ENCODE measurements at places on chromosomes 7 and 10.

DNA sequence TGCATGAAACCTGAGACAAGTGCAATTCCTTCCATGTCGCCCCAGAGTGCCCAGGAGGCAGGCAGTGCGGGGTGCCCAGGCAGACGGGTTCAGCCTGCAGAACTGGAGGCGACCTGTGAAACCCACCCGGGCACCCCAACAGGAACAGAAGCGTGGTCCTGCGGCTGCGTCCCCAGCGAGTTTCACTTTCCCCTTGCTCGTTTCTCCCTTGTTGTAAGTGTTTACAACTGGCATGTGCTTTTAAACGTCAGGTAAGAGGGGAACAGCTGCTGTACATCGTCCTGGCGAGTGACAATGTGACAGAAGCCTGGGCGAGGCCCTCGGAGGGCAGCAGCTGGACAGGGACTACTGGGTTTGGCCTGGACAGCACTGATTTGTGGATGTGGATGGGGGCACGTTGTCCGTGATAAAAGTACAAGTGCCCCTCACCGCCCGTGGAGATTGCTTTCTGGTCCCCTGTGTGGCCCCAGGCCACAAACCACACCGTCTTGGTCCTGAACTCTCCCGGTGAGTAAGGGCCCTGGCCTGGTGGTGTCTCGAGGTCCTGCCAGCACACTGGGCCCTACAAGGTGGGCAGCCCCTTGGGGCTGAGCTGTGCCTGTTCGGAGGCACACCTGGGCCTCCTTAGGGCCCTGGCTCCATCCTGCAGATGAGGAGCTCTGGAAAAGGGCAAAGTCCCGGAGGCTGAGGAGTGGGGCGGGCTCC, 4.0 kb downstream of the VENTX start:
- DNase-seq = no peak

- no peak for DNase-seq
Measured at GRCh38 chr10:25294032-25294926, 119.5 kb downstream of the GPR158 start.

- DNase-seq = no peak
Measured at GRCh38 chr10:28873540-28873939, 196.2 kb downstream of the BAMBI start.

DNA sequence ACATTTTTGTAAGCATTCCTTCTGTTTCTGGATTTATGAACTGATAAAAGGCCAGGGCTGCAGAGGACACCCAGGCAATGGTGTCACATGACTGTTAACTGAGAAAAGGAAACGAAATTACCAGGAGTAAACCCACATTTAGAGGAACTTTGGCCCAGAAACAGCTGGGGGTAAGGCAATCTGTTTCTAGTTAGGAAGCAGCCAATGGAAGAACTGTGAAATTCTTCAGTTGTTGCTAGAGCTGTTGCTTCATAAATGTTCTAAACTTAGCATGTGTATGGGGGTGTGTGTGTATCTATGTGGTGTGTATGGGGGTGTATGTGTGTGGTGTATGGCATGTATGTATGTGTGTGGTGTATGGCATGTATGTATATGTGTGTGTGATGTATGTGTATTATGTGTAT, 11.8 kb upstream of the PDCD4 start:
- DNase-seq = peak; percentile 86

DNA sequence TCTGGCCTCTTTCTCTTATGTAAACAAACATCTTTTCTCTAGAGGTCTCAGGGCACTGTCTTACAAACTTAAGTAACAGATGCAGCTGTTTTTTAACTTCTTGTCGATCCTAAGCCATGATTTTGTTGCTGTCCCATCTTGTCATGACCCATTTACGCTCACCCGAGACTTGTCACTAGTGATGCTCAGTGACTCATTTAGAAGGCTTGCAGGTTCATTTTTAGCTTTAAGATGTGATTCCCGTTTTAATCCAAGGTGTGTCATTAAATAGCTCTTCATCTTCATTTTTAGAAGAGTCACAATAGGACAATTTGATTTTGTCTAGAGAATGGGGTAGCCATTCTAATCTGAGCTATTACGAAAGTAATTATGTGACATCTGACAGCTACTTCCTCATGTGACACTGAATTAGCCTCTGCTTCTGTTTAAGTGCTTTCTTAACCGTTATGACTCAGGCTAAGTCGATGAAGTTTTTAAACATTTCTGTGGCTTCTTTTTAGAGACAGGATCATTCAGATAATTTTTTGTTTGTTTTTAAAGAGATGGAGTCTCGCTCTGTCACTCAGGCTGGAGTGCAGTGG, 42.7 kb downstream of the SPDYE5 start:
- peak; percentile 79 for DNase-seq

- DNase-seq = peak; percentile 22
Measured at GRCh38 chr10:88292185-88292514, 291.0 kb downstream of the RNLS start.

GRCh38 chr7:27188386-27189294, 3.6 kb upstream of the HOXA11 start:
- no peak for DNase-seq

DNA sequence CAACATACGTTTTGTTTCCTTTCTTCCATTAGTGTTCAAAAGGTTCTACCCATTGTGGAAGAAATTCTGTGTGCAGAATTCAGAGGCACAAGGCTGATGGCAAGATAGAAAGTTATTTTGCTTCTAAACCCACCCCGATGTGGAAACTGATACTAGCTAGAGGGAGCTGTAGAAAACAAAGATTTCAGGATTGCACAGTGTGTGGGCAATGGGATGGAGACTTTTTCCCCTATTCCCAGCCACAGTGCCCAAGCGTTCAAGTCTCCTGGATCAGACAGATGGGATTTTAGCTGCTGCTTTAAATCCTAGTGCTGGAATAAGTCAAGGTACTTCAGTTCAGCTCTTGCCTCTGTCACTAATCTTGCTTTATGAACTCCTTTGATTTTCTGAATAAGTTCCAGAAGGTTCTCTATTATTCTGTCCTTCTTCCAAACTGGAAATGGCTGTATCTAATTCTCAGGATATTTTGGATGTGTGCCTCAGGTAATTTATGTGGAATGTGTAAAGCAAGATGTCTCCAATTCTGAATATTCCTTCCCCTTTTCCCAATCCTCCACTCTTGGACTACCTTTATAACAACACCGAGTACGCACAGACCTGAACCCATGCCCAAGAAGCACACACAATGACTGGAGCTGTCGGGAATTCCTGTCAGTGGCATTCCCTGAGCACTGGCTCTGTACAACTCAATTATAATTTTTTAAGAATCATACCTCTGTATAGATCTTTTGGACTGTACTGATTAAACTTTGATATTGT, 473.0 kb downstream of the PLXDC2 start:
- DNase-seq = no peak

GRCh38 chr7:7977774-7978173, 9.2 kb downstream of the GLCCI1 start:
- DNase-seq = no peak

GRCh38 chr7:142873281-142873784, 12.2 kb downstream of the TRPV6 start:
- no peak for DNase-seq

- peak; percentile 85 for DNase-seq
Measured at GRCh38 chr7:116630932-116631671, 40.9 kb upstream of the MET start.

GRCh38 chr7:74138945-74139843, 35.0 kb upstream of the EIF4H start:
- DNase-seq = no peak

GRCh38 chr7:41244246-41244645, 458.6 kb downstream of the INHBA start:
- DNase-seq = no peak

GRCh38 chr7:141359740-141360415, 191.3 kb upstream of the AGK start:
- no peak for DNase-seq

- DNase-seq = no peak
Measured at GRCh38 chr7:43590862-43591557, 8.1 kb downstream of the STK17A start.

GRCh38 chr7:11206177-11206899, 232.7 kb downstream of the PHF14 start:
- no peak for DNase-seq

DNA sequence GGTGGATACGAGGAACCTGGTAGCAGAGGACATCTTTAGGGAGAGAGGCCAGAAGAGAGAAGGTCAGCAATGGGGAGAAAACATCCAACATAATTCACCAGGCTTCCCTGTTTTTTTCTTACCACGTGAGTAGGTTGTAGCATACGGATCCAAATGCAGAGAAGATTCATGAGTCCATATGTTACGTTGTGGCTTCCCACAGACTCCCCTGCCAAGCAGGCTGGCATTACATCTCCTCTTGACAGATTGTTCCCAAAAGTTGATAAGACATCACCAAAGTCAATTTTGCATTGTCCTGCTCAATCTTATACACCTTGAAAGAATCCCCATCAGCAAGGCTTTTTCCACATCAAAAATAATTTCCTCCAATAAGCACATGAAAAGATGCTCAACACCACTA, 39.7 kb downstream of the DRGX start:
- no peak for DNase-seq

DNA sequence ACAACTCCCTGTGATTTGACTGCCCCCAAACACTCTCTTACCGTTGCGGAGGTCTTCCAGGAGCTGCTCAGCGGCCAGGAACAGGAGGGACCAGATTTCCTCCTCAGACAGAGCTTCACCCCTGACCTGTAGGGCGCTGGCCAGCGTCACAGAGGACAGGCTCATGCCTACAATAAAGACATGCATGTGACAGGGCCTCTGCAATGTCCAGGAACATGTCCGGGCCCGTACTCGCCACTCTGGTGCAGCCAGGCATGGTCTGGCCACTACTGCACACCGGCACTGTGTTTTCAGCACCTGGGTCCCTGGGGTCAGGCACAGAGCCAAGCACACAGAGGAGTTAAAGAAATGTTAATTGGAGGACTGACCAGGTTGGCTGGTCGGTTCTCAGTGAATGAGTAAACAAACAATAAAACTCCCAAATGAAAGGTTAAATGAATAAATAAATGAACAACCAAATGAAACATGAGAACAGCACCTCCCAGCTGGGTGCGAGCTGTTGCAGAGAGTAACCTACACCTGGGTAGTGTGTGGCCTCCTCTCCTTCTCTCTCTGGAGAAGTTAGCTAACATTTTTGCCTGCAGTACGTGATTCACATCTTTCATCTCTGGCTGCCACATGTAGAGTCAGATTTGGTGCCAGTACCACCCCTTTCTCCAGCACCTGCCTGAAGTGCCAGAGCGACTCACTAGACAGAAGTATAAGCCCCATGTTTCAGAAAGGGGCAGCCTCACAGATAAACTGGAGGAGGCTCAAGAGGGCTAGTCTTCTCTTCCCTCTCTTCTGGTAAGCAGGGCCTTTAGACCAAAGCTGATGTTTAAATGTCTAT, 22.8 kb downstream of the FRMPD2 start:
- DNase-seq = no peak

GRCh38 chr10:96488161-96488935, 25.4 kb downstream of the TLL2 start:
- no peak for DNase-seq

DNA sequence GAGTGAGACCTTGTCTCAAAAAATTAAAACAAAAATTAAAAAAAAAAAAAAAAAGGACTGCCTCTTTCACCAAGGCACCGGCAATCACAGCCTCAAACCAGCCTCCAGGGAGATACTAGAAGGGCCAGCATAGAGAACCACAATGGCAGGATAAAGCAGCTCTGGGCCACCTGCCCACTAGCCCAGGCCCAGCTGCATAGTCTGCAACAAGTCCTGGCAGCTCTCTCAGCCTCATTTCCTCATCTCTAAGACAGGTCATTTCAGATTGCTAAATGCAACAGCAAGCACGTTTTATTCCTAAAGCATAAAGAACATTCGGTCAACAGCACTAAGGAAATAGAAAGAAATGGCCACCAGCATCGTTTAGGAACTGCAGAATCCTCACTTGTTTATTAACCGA, 28.8 kb downstream of the XPNPEP1 start:
- DNase-seq = no peak

DNA sequence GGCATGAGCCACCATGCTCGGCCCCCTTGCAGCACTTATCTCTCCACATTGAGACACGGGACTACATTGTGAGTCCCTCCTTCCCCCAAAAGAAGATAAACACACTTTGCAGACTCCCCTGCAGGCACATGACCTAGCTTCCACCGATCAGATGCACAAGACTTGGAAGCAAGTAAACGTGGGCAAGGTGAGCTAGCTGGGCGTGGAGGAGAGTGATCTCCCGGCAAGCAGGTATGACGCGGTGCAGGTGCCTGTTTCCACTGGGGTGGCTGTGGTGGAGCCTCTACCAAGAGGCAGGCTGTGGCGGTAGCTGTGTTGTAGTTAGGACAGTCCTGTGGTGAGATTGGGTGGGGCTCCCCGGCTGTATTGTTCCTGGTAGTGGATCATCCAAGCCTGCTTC, 7.7 kb upstream of the COMTD1 start:
- DNase-seq = no peak

GRCh38 chr7:107878636-107879035, 12.3 kb upstream of the DLD start:
- no peak for DNase-seq

DNA sequence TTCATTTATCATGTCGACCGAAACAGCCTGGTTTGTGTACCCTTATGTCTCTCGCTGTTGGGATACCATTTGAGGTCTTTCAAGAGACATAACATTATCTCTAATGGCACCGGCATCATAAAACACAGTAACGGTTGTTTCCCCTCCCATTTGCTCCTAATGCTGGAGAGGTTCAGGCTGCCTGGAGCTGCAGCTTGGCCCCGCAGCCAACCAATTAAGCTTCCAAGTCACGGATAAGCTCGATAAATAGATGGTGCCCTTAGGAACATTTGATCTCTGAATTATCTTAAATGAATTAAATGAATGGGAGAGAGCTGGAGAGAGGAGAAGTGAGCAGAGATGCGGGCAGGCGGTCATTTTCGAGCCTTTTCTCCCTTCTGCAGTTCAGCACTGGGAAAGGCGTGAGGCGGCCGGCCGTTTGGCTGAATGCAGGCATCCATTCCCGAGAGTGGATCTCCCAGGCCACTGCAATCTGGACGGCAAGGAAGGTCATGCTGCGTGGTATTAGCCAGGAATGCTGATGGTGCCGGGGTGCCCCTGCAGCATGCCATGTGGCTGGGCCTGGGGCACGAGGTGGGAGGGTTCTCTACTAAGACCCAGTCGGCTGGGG, 12.6 kb downstream of the CPA4 start:
- DNase-seq = no peak

DNA sequence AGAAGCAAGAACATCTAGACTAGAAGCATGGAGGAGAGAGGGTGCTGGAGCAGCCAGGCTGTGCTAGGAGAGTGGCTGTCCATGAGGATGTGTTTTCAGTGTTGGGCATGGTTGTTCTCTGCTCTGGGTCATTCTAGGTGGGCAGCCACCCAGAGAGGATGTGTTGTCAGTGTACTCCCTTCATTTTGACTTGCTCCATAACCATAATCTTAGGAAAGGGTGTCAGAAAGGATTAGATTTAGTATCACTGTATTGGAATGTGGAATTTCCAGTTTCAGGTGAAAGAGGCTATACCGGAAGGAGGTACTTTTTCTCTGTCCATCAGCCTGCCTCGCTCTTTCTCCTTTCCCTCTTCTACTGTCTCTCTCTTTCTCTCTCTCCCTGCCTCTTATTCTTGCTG, 474.5 kb upstream of the PODXL start:
- no peak for DNase-seq

DNA sequence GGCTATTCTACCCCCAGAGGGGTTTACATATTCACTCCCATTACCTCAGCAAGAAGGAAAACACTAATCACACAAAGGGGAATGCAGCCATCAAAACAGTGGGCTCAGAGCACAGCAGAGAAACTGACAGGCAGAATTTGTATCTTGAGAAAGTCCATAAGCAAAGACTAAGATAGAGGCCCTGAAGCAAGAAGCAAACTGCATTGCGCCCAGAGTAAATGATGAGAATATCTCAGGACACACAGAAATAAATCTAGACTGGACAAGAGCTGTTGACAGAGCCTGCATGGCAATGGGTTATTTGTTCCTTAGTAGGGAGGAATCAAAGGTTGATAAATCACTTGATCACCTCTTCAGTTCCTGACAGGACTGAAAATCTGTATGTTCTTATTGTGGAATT, 440.7 kb upstream of the CELF2 start:
- DNase-seq = no peak
